ENCODE measurements at places on chromosomes 12 and 14.

DNA sequence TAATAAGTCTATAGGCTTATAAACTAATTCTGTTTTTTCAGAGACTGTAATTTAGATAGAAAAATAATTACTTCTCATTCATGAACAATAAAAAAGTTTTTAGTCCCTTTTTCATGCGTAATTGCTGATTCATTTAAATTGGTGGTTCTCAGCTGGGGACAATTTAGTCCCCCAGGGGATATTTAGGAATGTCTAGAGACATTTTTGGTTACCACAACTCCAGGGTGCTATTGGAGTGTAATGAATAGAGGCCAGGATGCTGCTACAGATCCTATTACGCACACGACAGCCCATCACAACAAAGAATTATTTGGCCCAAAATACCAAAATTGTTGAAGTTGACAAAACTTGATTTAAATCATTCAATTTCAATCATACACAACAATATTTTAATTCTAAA is 22.8 kb upstream of the VCPKMT start:
- no peak for DNase-seq

GRCh38 chr14:69896080-69896479 is 16.9 kb downstream of the SMOC1 start:
- DNase-seq: no peak

DNA sequence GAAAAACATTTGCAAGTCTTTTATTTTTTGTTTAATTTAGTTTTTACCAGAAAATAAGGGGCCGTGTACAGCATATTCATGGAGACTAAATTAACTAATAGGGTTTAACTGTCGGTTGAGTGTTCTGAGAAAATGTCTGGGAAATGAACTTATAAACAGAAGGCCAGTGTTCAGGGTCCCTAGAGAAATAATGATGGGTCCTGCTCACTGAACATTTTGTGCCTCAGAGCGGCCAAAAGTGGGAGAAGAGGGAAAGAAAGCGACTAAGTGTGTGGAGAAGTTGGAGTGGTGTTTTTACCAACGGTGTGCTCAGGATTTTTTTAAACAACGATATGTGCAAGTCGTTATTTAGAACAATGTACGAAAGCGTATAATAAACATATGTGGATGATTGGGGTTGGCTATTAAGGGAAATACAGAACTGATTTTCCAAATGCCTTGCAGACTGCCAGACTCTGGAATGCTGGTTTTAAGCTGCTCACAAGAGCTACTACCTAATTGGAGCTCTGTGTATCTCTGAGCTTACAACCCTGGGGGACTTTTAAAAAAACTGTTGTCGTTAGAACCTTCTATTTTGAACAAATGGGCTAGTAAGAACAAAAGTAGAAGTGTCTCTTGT is 166.7 kb downstream of the SLC38A4 start:
- no peak for DNase-seq

DNA sequence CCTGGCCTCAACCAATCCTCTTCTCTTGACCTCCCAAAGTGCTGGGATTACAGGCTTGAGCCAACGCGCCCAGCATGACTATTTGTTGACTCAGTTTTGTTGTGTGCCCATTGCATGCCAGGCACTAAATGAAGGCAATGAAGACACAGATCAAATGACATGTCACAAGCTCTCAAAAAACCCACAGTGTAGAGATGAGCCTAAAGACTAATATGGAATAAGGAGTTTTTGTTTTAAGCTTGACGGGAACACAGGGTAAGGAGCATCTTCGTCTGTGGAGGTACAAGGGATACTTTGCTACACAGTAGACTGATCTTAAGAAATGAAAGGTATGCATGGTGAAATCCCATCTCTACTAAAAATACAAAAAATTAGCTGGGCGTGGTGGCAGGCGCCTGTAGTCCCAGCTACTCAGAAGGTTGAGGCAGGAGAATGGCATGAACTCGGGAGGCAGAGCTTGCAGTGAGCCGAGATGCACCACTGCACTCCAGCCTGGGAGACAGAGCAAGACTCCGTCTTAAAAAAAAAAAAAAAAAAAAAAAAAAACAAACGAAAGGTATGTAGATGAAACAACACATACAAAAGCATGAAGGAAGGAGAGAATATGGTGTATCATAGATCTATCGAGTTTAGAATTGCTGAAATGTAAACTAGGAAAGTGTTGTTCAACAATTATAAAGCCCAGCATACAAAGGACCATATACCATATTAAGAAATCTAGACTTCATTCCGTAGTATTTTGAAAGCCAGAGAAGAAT is 122.1 kb upstream of the PTPRB start:
- no peak for DNase-seq

DNA sequence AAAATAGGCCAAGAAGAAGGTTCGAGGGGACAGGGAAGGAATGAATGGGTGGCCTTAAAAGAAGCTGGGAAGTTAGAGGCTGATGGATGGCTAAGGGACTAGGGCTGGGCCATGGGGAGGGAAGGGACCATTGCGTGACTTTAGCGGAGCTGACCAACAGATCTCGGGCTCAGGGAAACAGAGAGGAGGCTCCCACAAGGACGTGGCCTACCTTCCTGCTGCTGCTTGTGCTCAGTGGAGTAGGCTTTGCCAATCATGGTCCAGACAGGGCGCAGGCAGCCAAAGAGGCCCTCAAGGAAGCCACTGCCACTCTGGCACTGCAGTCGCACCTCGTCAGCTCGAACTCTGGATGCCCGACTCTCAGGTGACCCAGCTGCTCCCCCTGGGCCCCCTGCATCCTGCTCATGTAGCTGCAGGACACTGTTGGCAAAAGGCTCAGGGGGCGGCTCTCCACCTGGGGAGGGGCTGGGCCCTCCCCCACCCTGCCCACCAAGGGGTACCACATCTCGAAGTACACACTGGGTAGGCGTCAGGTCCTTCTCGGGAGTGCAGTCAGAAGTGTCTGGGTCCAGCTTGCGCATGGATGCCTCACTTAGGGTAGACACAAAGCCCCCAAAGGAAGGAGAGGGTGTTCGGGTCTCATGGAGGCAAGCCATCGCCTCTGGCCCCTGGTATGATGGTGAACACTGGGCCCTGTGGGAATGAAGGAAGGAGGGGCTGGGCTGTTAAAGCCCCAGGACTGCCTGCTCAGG is 12.3 kb downstream of the MAP3K12 start:
- no peak for DNase-seq

DNA sequence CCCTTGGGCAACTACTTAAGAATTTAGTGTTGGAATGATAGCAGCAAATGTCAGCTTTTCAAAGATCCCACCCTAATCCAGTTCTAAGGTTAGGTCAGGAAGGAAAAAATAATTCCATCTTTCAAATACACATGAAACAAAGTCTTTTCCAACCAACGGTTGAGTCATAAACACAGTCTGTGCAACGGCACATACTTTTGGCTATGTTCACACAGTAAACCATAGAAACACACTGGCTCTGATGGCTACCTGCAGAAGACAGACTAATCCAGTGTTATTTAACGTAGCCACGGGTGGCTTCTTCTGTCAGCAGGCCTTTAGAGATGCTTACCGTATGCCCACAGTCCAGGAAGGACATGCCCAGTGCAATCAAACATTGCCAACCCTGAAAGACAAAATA is 35.7 kb downstream of the HIGD1C start:
- no peak for DNase-seq

GRCh38 chr14:83988275-83988674 is 1541.7 kb upstream of the FLRT2 start:
- DNase-seq: no peak

- no peak for DNase-seq
Measured at GRCh38 chr12:111822886-111823285, 19.1 kb upstream of the MAPKAPK5 start.

- DNase-seq: no peak
Measured at GRCh38 chr14:101098641-101099040, 195.1 kb upstream of the RTL1 start.

- no peak for DNase-seq
Measured at GRCh38 chr14:61609191-61609843, 86.0 kb upstream of the HIF1A start.

- DNase-seq: no peak
Measured at GRCh38 chr12:27800819-27801218, 20.8 kb upstream of the MANSC4 start.

- DNase-seq: no peak
Measured at GRCh38 chr12:6813363-6813762, 8.3 kb upstream of the GPR162 start.

DNA sequence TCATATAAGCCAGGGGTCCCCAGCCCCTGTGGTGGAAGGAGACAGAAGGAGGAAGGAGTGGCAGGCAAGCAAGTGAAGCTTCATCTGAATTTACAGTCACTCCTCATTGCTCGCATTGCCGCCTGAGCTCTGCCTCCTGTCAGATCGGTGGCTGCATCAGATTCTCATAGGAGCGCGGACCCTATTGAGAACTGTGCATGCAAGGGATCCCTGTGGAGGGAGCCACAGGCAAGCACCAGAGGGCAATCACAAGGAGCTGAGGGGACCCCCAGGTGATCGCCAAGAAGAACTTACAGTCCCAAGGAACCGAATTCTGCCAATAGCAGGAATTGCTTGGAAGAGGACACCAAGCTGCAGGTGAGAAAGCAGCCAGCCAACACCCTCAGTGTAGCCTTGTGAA is 33.2 kb upstream of the VRK1 start:
- DNase-seq: no peak

GRCh38 chr12:85617307-85618091 is 218.7 kb downstream of the RASSF9 start:
- no peak for DNase-seq

DNA sequence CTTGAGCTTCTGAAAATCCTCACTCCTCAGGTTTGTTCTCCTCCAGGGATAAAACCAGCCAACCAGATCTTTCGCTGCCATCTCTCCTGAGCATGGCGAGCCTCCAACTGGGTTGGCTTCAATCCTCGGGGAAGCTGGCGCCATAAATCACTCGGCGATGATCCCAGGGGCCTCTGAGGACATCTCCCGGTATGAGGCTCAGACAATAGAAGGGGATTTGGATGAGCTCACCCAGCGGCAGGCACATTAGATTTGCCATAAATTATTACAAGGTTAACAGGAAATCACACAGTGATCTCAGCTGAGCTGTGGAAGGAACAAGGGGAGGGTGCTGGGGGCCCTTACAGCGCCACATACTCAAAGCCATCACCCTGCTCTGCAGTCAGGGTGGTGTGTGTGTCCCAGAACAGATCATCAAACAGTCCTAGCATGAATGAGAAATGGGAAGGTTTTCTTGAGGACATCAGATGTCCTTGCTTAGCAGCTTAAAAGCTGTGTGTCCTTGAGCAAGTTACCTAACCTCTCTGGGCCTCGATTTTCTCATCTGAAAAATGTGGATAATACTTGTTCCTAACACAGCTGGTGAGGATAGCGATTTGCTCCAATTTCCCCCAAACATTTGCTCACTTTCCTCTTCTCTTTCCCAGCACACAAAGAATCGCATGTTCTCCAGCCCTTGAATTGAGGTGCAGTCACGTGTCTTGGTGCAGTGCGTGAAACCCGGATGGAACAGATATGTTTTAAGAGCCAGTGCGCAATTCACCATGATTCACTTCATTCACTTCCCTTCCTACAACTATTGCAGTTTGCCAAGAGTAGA is 142.8 kb downstream of the SCARB1 start:
- DNase-seq: no peak

GRCh38 chr12:132521712-132522292 is 31.9 kb downstream of the FBRSL1 start:
- no peak for DNase-seq

DNA sequence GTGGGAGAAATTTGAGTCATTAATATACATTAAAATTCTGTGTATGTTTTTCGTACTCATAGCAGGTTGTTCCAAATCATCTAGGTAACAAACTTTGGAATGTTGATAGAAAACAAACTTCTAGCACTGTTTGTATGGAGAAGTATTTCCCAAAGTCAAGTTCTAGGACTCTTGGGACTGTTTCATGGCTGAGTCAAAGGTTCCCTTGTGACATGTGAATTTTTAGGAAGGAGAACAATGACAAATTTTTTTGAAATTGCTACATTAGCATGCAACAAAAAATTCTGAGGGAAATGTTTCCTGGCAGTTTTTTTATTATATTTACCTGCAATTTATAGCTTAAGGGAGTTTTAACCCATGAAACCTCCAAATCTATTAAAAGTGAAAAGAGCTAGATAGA is 73.8 kb downstream of the RASSF8 start:
- no peak for DNase-seq

- DNase-seq: no peak
Measured at GRCh38 chr12:2974560-2974971, 15.4 kb downstream of the TEAD4 start.

- DNase-seq: no peak
Measured at GRCh38 chr14:74604157-74604556, 7.9 kb downstream of the LTBP2 start.

DNA sequence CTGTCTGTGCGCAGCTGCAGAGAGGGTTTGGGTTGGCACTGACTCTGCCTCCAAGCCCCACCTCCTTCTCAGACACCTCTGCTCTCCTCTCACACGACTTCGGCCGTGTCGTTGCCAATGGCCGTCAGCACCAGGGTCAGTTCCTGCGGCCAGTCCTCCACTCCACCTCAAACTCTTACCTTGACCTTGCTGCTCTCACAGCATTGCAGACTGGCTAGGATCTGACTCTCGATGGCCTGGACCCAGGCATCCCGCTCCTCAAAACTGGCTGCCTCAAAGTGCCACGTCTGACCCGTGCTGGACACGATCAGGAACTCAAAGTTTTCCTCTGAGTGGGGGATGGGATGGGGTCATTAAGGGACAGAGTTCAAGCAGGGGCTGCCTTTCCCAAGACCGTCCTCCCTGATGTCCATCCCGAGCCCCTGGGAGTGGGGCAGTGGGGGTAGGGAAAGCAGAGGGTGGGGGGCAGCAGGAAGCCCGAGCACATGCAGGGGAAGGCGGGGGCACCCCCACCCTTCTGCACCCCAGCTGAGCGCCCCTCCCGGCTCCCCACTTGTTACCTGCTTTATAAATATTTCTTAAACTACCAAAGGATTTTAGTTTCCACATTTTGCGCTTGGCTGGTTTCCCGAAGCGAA is 10.7 kb downstream of the AGAP2 start:
- no peak for DNase-seq

DNA sequence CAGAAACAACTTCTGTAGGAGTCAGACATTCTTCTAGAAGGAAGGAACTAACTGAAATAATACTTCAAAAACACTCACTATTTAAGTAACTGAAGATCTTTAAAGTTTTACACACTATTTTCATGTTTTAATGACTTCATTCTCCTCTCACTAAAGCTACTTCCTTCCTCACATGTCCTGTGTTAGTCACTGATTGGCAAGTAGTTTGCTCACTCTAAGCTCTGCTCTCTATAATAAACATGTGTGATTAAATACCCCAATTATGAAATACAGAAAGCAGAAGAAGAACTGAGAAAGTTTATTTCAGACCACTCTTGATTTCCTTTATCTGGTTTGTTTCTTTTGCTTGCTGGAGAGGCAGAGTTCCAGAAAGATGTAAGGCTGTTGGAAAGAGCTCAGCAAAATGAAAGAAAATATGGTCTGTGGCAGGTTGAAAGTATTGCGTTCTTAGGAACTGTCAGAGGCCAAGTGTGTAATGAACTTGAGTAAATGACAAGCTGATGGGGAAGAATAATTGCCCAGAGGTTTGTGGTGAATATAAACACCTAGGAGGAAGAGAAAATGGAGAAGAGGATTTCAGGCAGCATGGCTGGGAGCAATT is 522.0 kb upstream of the SEL1L start:
- DNase-seq: no peak

DNA sequence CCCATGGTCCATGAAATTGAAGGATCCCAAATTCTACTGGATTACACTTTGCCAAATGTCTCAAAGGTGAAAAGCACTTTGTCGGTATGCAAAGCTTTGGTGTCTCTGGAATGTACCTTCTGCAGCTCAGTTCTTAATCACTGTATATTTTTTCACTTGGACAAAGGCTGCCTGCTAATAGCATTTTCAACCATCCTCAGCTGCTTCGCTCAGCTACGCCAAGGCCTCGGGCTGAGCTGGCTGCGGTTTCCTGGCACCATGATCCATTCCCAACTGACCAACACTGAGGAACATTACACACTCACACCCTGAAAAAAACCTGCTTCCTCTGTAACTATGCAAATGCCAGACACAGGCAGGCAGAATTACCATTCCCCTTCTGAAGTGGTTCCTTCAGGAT is 335.2 kb downstream of the DPF3 start:
- no peak for DNase-seq

All from right renal cortex interstitium (tissue), 3 donors.